Stimulated activated CD4-positive, alpha-beta T cell treated with anti-CD3 and anti-CD28 coated beads, Interleukin-15, amount 100 ng/mL, for 1 hour (primary cell): ENCODE measurements at places on chromosomes 4 and X.

DNA sequence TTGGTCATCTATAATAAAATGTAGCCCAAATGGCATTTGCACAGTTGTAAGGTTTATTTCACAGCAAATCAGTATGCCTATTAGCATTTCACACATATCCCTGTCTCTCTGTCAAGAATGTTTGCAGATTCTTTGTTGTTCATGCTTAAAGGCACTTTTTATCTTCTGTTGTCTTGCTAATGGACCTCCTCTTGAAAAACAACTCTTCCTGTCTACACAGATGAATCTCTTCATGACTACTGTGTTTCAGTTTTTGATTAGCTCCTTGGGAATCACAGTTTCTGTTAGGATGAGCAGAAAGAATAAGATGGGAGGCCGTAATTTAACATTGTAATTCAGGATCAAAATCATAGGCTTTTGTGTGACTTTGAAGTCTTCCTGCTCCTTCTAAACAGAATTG lies 35.5 kb upstream of the SLC4A4 start:
- no peak for DNase-seq

GRCh38 chrX:18075603-18076002 lies 145.1 kb downstream of the BEND2 start:
- DNase-seq: no peak

DNA sequence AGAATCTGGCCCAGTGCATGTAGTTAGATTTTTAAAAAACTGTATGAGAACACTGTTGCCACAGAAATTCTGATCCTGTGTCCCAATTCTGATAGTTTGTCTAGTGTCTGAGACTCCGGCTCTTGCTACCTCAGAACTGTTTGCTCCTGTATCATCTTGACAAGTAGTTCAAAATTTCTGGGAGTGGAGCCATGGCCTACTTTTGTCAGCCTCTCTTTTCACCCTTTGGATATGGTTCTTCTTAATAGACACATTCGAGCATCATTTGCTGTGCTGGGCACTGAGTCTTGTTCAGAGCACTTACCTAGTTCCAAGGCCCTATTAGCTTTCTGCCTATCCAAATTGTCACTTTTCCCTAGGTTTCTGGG lies 46.9 kb downstream of the ATP10D start:
- no peak for DNase-seq

GRCh38 chr4:26267087-26267486 lies 53.7 kb upstream of the RBPJ start:
- DNase-seq: no peak

GRCh38 chrX:37998586-37999262 lies 7.6 kb upstream of the SYTL5 start:
- no peak for DNase-seq

GRCh38 chrX:153184787-153185186 lies 5.7 kb downstream of the MAGEA1 start:
- DNase-seq: no peak

DNA sequence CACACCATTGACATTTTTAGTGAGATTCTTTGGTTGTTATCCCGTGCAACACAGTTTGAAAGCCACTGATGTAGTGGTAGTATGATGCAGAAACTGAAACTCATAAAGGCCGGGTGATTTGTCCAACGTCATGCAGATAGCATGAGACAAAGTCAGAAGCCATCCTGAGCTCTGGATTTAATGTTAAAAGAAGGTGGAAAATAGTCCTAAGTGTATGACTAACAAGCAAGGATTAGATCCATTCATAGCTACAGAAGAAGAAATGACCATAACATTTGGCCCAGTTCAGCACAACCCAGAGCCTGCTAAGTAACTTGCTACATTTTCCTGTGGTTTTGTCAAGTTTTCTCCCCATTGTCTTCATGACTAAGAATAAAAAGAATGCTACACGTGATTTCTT lies 142.4 kb downstream of the AMELX start:
- no peak for DNase-seq

DNA sequence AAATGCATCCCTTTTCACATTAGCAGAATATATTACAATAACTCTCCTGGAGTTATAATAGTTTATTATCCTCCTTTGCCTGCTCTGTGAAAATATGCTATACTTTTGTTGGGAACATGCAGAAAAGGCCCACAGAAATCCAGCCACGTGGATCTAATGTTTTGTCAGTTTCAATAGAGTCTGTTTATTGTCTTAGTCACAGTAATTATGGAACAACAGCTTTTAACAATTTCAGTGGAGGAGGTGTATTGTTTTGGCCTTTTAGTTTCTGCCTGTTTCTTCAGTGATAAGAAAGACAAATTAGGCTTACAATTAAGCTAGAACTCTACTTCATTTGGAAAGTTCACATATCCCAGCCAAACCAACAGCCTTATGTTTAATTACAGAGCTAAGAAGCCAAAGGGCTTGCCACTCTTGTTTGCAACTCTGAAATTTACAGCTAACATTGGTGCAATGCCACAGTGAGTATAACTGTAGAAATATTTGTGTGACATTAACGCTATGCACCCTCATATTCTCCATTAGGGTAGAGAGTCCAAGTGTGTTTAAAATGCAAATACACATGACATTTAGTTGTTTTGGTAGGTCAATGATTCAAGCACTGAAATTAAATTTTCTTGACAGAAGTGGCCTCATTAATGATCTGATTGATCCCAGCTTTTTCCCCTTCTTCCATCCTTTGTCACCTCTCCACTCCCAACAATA lies 175.8 kb downstream of the USP46 start:
- DNase-seq: no peak

- no peak for DNase-seq
These were observed 1151.3 kb upstream of the IGFBP7 start for GRCh38 chr4:58261526-58261925.

- no peak for DNase-seq
These were observed 124.5 kb downstream of the NPNT start for GRCh38 chr4:106019771-106020170.
